ENCODE measurements at places on chromosomes 1 and 21.

- no peak for DNase-seq
Observed at GRCh38 chr1:231311720-231312431, 25.8 kb downstream of the EXOC8 start.

DNA sequence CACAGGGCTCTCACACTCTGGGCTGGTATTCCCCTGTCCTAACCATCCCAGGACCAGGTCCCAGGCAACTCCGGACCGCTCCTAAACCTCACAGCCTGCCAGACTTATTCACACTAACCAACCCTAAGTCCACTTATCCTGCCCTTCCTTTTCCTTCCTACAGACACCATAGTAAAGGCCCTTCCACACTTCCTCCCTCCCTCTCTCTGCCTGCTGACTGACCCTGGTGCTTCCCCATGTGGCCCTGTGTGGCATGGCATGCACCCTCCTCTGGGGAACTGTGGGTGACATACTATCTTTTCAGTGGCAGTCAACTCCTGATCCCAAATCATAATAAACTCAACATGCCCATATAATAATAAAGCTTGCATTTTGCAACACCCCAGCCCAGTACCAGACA lies 155.1 kb upstream of the DNAH14 start:
- no peak for DNase-seq

DNA sequence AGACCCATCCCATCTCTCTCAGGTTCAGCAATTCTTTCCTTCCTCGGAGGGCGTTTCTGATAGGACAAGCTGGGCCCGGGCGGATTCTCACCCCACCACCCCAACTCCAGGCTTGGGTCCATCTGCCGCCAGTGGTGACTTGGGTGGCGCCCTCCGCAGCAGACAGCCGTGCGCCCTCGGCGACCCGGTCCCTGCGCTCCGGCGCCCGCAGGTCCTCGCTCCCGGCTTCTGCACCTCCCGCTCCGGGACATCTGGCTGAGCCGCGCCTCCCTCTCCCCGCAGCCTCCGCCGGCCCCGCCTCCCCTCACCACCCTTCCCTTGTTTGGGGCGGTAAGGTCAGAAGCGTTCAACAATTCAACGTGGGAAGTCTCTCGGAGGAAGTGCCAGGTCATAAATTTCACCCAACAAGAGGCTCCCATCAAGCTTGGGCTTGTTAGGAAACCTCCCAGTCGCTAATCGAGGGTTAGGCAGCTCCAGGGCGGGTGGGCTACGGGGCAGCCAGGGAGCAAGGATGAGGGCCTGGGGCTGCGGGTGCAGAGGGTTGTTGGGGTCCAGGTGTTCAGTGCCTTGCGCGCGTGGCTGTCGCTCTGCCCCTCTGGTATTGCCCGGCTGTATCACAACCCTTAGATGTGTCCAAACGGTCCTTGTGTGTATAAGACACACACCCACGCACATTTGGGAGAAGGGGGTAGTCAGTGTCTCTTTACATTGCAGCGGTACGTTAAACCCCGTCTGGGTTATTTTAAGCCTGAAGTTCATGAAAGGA lies 39.8 kb downstream of the OLIG1 start:
- peak; percentile 58 for DNase-seq

GRCh38 chr1:21913763-21914162 lies 23.3 kb downstream of the HSPG2 start:
- DNase-seq, result no peak

DNA sequence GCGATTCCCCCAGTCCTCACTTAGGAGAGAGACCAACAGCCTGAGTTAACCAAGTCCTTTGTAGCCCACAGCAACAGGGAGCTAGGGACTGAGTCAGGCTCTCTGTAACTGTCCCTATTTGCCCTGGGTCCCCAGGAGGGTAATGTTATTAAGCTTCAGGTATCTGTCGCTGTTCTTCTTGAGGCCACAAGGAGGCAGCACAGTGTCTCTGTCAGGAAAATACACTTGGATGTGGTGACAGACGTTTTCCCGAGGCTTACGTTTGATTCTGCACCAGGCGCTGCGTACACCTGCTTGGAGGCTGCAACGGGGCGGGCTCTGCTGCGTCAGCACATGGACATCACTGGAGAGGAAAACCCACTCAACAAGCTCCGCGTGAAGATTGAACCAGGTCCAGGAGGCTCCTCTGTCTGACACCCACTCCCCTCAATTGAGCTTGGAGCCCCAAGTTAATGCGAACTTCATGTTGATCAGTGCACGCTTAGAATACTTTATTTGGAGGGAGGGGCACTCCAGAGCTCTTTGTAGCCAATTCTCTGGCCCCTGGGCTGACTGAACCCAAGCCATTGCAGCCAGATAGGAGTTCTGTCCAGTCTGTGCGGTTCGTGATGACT lies 10.7 kb upstream of the ELF3 start:
- DNase-seq, result peak; percentile 76

- DNase-seq, result no peak
Observed at GRCh38 chr1:160082926-160083325, 1.6 kb downstream of the KCNJ9 start.

DNA sequence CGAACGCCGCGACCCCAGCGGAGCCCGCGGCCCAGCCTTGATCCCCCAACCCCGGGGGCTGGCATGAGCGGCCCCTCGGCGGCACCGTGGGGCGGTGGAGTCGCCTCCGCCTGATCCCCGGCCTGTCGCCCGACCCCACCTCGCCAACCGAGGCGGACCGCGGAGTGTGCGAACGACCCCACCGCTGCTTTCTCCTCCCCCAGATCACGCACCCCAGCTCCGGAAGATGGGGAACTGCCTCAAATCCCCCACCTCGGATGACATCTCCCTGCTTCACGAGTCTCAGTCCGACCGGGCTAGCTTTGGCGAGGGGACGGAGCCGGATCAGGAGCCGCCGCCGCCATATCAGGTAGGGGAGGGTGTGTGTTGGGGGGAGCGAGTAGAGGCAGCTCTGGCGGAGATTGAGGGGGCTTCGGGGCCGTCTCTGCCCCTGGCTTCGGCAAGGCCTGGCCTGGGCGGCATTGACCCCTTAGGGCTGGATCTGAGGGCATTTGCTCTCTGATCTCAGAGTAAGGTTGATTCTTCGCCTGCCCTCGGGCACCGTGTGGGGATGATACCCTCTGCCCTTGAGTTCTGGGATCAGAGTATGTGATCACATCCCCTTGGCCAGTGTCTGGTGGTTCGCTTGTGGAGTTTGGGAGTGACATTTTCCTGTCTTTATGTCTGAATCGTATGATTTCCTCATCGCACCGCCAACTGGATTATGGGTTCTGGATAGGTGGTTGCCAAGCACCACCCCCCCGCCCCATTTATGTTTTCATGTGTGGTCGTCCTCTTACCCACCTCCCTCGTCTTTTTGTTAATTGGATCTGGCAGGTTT lies 668 bp downstream of the RNF11 start:
- DNase-seq, result peak; percentile 26

- DNase-seq, result no peak
Observed at GRCh38 chr1:101071470-101071891, 45.9 kb upstream of the DPH5 start.

DNA sequence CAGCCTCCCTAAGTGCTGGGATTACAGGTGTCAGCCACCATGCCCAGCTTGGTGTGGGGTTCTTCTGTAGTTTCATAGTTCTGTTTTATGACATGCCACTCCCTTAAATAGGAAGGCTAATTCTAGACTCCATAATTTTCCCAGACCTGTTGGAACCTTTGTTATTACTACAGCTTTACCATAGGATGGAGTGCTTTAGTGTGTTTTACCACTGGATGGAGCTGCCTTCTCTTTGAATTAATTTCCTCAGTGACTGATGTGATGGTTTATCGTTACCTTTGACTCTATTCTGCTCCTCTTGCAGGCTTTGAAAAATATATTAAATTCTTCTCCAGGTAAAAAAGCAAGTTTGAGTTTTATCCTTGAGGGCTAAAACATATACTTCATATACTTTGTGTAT lies 84.6 kb upstream of the NEK7 start:
- no peak for DNase-seq

DNA sequence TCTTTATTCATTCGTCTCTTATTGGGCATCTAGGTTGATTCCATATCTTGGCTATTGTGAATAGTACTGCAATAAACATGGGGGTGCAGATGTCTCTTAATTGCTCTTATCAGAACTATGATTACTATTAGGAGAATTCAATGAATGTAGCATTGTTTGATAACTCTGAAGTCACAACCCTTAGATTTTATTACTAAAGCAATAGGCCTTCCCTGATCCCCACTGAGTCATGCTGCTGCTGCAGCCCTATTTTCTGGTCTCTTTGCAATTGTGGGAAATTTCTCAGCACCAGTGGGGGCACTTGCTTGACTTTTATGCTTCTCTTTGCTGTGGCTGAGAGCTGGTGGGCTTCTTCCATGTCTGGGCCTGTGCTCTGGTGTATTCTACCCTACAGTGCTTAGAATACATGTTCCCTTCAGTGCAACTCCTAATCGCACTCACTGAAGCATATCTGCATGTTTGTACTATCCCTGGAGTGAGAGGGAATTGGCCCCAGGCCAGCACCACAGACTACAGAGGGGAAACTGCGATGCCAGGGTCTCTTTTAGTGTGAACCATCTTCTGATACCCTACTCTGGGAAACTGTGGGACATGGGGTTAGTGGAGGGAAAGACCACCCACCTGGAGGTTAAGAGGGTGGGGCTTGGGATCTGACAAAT lies 52.2 kb upstream of the ROR1 start:
- DNase-seq, result peak; percentile 16

DNA sequence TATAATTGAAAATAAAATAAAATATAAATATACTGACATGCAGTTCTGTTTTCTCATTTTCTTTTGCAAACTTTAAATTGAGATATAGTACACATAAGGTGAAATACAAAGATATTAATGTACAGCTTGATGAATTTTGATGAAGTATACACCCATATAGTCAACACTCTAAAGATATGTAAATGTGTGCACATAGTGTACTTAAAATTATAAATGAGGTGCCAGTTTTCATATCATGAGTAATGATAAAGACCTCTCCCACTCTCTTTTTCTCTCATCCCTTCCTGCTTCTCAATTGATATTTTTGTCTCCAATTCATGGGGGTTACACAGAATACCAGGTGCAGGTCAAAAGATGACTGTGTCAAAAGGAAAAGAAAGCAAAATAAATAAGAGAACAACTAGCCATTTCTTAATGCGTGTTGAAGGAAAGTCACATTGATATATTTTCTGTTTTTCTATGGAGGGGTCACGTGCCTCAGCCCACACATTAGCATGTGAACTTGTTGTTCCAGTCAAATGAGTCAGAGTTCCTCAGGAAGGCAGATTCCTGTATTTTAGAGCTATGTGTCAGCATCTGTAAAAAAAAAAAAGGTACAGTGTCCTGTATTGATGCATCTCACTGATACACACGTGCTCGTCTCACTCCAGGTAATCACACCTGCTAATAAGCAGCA lies 64.3 kb upstream of the HOOK1 start:
- DNase-seq, result no peak

GRCh38 chr1:37153116-37154100 lies 119.1 kb upstream of the GRIK3 start:
- no peak for DNase-seq

- DNase-seq, result no peak
Observed at GRCh38 chr1:17141441-17142197, 22.4 kb upstream of the PADI2 start.

DNA sequence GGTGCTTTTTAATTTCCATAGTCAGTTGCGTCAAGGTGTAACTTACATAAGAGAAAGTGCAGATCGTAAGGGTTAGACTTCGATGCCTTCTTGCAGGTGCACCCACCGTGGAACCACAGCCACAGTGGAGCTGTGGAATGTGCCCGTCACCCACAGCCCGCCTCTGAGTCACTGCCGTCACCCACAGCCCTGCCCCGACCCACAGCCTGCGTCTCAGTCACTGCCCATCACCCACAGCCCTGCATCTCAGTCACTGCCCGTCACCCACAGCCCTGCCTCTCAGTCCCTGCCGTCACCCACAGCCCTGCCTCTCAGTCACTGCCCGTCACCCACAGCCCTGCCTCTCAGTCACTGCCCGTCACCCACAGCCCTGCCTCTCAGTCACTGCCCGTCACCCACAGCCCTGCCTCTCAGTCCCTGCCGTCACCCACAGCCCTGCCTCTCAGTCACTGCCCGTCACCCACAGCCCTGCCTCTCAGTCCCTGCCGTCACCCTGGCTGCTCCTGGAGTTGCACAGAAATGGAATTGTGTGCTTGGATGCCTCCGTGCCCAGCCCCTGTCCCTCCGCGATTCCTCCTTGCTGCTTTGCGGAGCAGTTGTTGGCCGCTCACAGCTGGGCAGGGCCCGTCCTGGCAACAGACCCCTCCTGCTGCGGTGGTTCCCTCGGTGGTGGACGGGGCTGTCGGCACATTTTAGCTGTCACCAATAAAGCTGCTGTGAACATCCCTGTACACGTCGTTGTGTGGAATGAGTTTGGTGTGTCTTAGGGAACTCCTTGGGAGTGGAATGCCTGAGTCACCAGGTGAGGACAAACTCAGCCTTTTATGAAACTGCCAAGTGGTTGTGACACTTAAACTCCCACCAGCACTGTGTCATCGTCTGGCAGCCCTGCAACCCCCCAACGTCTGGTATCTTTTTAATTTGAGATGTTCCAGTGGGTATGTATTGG lies 44.9 kb upstream of the COL6A2 start:
- no peak for DNase-seq

DNA sequence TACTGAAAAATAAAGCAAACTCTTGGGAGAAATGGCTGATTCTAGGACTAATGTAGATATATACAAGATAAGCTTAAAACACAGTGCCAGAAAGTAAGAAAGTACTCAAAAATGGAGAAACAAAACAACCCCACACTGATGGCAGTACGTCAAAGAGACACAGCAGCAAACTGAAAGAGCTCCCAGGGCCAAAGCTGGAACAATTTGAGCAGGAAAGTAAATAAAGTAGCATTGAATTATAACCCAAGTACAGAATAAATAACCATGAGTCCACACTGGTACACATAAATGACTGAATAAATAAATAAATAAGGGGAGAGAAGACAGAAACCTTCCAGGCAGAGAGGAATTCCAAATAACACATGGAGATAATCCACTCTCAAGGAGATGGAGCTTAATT lies 120.9 kb downstream of the GLUL start:
- DNase-seq, result no peak

DNA sequence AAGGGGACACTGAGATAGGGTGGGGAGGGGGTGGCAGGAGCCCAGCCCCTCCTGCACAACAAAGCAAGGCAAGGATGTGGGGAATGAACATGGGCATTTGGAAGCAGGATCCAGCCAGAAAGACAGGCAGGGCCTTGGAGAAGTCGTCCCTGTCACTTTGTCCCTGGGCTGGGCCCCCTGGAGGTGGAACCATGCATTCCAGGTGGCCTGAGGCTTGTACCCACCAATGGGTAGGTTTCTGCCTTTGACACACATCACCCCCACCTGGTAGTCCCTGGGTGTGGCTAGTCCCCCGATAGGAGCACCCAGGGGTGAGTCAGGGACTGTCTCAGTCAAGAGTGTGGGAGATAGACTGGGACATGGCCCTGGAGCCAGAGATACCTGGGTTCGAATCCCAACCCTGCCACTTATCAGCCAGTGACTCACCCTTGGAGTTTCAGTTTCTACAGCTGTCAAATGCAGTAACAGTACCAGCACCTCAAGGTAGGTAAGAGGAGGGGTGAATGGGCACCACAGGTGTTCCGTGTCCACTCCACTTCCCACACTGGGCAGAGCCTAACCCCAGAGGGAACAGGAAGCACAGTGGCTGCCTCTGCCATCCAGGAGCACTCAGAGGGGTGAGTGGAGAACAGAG lies 10.0 kb downstream of the PLA2G2D start:
- no peak for DNase-seq
